ENCODE measurements at places on chromosomes 4 and X.

DNA sequence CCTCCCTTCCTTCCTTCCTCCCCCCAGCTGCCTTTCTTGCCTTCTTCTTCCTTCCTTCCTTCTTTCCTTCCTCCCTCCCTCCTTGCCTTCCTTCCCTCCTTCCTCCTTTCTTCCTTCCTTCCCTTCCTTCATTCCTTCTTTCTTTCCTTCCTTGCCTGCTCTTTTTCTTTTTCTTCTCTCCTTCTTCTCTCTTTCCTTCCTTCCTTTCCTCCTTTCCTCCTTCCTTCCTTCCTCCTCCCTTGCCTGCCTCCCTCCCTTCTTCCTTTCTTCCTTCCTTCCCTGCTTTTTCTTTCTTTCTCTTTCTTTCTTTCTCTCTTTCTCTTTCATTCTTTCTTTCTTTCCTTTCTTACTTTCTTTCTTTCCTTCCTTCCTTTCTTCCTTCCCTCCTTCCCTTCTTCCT lies 49.1 kb downstream of the STK32B start:
- no peak for DNase-seq

- no peak for DNase-seq
Observed at GRCh38 chrX:127568691-127569090, 483.5 kb downstream of the ACTRT1 start.

GRCh38 chrX:48698306-48698705 lies 1.8 kb downstream of the SUV39H1 start:
- no peak for DNase-seq

GRCh38 chr4:71538528-71538927 lies 199.7 kb downstream of the SLC4A4 start:
- no peak for DNase-seq

Data from hematopoietic multipotent progenitor cell treated with erythropoietin and hydrocortisone succinate and interleukin-3 and kit ligand, for 4 days (in vitro differentiated cells).